PC-3 (cell line): ENCODE measurements at places on chromosomes 12 and 14.

GRCh38 chr12:53551889-53552291 lies 44.6 kb upstream of the NPFF start:
- DNase-seq = no peak

- peak; percentile 72 for DNase-seq
Observed at GRCh38 chr14:57747036-57747435, 118.9 kb downstream of the SLC35F4 start.

DNA sequence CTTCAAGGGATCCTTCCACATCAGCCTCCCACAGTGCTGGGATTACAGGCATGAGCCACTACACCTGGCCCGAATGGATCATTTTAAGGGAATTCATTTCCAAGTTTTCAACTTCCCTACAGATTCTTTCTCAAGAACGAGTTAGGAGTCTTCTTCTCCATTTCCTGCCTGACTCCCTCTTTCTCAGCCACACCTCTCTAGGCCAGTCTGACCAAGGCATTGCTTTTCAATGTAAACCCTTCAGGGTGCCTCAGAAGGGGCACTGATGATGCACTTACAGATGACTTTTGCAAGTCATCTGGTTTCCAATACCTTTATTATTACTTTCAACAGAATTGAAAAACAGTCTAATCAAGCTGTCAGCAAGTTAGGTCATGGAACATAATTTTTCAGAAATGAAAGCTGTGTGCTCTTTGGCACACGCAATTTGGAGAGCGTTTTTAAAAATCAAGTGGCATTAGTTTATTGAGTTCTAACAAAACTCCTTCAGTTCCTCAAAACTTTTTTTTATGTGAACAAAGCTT lies 47.2 kb downstream of the SVOP start:
- no peak for DNase-seq

- DNase-seq = peak; percentile 71
Observed at GRCh38 chr14:66746316-66747006, 238.5 kb downstream of the GPHN start.

GRCh38 chr12:46160981-46161690 lies 107.7 kb downstream of the SLC38A1 start:
- DNase-seq = no peak

DNA sequence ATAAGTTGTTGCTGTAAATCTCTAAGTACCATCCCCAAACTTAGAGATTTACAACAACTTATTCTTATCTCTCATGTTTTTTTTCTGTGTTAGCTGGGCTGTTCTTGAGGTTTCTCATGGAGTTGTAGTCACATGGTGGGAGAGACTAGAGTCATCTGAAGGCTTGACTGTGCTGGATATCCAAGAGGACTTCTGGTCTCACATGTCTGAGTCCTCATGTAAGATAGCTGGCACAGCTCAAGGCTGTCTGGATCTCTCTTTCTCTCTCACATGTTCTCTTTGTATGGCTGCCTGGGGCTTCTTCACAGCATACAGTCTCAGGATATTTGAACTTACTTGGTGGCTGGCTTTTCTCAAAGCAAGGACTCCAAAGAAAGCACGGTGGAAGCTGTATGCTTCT lies 63.8 kb downstream of the DACT1 start:
- DNase-seq = no peak

DNA sequence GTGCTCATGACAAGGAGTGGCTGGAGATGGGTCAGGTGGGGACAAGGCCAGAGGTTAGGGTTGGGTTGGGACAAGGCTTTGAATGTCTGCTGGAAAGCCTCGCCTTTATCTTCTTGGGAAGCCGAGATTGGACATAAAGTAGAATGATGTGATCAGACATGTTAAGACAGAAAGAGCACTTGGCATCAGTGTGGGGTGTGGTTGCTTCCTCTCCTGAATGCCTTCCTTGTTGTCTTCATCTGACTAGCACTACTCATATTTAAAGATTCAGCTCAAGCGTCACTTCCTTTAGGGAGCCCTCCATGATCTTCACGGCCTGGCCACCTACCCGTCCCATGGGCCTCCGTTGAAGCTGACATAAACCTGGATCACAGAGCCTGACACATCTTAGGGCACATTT lies 14.8 kb upstream of the C12orf75 start:
- DNase-seq = no peak

GRCh38 chr12:108117163-108117849 lies 11.8 kb upstream of the WSCD2 start:
- DNase-seq = no peak

GRCh38 chr12:119178544-119179334 lies at the start of gene HSPB8:
Gene HSPB8 (plus strand): TSS chr12:119178931. CDS start chr12:119179313, 382 bp downstream.
- DNase-seq = peak; percentile 47

GRCh38 chr12:22536971-22537544 lies 7.3 kb downstream of the C2CD5 start:
- no peak for DNase-seq

GRCh38 chr14:100678469-100678828 lies 48.2 kb upstream of the DLK1 start:
- no peak for DNase-seq

DNA sequence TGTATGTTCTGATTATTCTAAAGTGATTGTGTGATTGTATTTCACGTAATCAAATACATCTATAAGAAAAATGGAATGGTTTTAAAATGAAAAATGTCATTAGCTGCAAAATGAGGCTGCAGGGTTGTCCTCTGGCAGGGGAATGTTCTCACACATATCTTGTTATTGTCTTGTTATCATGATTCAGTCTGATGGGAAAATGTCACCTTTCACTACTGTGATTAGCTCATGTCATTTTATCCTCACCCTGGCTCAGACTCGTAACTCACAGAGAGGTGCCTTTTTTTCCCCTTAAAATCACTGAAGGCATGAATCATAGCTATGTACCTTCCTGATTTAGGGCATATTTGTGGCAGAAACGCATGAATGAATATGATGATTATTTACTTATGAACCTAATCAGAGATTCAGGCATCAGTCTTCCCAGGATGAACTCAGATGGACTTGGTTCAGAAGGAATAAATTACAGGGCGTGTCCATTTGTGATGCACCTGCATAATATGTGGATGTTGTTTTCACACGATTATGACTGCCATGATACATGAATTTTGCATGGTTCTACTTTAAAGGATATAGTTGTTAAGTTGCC lies 1339.2 kb downstream of the AACS start:
- peak; percentile 74 for DNase-seq

- DNase-seq = no peak
Observed at GRCh38 chr14:93955850-93956481, 20.4 kb downstream of the ASB2 start.

DNA sequence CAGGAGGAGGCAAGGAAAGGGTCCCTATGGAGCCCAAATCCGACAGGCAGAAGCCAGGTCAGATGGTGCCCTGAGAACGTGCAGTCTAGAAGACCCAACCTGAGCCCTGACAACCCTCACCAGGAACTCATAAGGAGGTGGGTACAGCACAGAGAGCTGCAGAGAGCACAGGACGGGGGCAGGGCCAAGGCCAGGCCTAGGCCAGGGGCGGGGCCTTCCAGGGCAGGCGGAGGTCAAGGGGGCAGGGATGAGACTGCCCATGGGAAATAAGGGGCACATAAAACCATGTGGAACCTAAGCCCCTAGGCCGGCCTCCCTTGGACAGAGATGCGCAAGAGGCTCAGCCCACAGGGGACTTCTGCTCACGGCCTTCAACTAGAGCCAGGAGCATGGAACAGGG lies 45.1 kb downstream of the SSH1 start:
- DNase-seq = no peak

DNA sequence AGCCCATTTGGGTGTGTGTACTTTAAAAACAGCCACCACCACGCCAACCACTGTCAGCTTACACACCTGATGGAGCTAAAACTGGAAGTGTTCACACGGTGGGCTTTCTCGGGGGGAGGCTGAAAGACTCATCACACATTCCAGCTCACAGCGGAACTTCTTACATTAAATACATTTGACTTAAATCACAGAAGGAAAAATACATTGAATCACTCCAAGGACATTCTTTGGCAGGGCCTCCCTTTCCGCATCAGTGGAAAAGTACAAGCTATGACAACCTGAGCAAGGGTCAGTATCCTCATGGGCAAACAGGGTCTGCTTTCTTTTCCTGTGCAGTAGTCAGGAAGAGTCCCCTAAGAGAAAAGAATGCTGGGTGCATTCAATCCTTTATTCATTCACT lies 31.0 kb upstream of the TC2N start:
- DNase-seq = no peak

GRCh38 chr12:112172556-112173324 lies 47.4 kb downstream of the TRAFD1 start:
- no peak for DNase-seq

GRCh38 chr14:87712396-87713090 lies 280.4 kb downstream of the GALC start:
- DNase-seq = no peak

- DNase-seq = no peak
Observed at GRCh38 chr12:123815968-123816367, 53.9 kb downstream of the DNAH10 start.

- peak; percentile 91 for DNase-seq
Observed at GRCh38 chr12:55933169-55933798, 2.3 kb downstream of the DGKA start.

GRCh38 chr14:68377459-68377858 lies 415.4 kb downstream of the ZFP36L1 start:
- no peak for DNase-seq

DNA sequence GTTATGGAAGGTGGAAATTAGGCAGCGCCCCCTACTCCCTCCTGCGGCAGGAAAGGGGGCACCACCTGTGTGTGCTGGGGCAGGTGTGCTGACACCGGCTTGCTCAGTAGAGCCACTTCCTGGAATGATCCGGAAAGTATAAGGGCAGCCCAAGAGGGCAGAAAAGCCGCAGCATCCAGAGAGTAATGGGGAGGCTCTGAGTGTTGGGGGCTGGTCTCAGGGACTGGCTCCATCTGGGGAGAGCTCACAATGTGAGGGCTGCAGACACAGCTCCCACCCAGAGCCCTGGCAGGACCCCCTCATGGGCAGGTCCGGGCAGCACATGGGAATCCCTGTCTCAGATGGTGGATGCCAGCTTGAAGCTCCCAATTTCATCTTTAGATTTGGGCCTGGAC lies 187.6 kb upstream of the C14orf180 start:
- DNase-seq = no peak

- peak; percentile 55 for DNase-seq
Observed at GRCh38 chr12:41979574-41979973, 165.1 kb downstream of the GXYLT1 start.

DNA sequence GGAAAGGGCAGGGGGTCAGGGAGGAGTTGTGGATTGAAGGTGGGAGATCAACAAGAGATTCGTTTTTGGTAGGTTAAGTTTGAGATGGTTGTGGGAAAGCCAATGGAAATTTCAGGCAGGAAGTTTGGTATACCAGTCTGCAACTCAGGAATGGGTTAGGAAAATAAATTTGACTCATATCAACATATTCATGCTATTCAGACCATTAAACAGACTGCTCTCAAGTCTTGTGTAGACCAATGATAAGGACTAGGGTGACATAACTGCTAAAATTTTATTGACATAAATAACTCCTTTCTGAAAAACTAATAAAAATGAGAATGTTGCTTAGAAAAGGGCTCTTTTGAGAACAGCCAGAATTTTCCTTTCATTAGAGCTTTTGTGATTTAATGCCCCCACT lies 60.0 kb downstream of the PLEKHA5 start:
- DNase-seq = no peak

- DNase-seq = no peak
Observed at GRCh38 chr12:94793191-94793595, 142.8 kb upstream of the TMCC3 start.

- DNase-seq = peak; percentile 97
Observed at GRCh38 chr12:42961395-42961794, 371.8 kb upstream of the PRICKLE1 start.

DNA sequence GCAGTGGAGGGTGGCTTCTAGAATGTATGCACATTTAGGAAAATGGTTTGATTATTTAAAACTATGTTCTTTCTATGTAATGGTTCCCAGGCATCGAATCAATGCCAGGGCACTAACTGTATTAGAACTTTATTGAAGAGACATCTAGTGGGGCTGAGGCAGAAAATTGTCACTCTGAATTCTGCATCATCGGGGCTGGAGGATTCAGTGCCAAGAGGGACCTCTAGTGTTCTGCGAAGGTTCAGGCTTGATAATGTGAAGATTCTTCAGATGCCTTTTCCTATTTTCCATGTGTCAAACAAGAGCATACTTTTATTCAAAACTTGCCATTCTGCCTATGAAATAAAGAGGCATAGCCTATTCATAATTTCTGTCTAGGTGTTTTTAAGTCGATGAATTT lies 146.3 kb downstream of the CAND1 start:
- DNase-seq = peak; percentile 55

DNA sequence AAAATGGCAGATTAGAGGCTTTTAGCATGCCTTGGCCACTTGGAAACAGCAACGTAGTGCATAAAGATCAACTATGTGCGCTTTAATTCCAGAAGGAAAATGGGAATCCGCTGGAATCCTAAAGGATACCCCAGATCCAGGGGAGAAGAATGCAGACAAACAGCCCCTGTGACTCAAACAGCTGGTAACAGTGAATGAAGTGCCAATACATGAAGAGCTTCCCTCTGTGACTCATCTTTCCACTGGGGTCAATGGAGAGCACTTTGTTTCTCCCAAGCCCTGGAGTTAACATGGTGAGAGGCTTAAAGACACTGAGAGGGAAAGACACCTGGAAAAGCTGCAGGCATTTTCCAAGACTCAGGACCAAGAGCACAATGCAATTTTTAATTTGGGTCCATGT lies 263.1 kb downstream of the CEP128 start:
- DNase-seq = peak; percentile 32

DNA sequence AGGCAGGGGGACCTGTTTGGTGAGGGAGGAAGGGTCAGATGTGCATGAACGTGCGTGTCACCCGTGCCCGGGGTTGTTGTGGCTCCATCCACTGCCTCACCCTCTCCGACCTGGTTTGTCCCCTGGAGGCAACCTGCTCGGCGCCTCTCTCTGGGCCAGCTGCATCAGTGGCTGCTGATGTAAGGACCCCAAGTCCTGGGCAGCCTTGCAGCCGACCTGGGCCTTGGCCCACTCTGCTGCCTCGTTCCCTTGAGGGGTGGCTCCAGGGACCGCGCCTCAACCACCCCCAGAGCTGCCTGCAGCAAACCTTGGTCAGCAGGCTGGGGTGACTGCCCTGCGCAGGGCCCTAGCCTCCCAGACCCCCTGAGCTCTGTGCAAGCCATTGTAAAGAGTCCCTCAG lies 351.7 kb downstream of the TMEM121 start:
- DNase-seq = no peak

DNA sequence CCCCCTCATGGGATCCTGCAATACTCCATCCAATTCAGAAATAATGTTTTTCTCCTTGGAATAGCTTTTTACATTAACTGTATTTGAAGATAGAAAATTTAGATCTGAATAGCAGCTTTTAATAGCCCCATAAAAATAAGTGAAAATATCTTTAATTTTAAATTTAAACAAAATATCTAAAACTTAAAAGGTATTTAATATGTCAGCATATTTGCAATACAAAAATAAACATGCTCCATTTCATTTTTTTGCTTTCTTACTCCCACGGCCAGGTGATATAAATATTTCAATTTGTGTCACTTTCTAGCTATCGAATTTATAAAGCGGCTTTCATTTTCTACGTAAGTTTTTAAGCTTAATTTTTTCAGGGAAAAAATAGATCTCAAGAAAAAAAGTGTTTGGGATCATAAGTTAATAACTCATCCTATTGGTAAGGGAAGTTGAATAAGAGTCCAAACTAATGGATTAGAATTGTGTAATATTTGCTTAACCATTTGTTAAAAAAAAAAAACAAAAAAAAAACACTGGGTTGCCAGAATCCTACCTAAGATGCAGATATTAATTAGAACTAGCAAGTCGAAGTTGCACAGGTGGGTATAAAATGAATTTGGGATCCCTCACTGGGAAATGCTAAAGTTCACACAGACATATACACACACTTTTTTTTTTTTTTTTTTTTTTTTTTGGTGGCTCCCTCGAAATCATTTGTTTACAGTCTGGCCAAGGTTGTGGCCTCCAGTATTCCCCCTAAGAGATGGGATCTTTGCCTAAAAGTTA lies 47.6 kb downstream of the PPP2R5C start:
- DNase-seq = no peak

- DNase-seq = no peak
Observed at GRCh38 chr12:2688381-2688931, 106.3 kb upstream of the FKBP4 start.
